Hepatocyte (in vitro differentiated cells): ENCODE measurements at places on chromosomes 1 and 21.

DNA sequence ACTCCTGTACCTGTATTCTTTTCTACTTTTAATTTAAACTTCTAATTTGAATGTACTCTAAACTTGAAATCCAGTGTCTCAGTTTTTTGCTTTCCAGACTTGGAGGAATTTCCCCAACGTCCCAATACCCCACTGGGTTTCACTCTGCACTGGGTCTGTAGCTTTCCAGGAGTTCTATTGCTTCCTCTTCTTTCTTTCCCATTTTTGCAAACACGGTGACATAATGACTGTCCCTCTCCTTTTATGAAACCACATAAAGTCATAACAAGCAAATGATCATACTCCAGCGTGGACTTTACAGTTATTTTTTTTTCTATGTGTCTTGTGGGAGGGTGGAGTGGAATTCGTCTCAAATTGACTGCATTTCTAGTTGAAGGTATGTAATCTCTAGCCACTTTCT is 97.1 kb downstream of the FASLG start:
- DNase-seq = no peak

DNA sequence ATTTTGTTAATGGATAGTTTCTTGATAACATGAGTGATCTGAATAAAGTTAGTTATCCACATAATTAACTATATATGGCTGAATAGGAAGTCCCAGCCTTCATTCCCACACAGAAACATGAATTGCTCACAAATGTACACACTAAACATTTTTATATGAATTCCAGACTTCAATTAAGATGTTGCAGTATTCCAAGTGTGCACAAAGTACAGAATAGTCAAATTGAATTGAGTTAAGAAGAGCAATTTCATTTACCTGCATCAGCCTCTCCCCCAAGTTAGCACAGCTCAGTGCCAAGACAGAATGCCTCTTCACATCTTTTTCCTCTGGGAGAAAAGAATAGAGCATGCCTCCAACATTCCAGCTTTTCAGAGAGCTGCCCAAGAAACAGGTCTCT is 207.0 kb upstream of the SAMSN1 start:
- DNase-seq = no peak

- no peak for DNase-seq
Measured at GRCh38 chr1:63033211-63033610, 249.3 kb downstream of the ATG4C start.

- no peak for DNase-seq
Measured at GRCh38 chr1:117709249-117709691, 103.4 kb downstream of the TENT5C start.

- DNase-seq = no peak
Measured at GRCh38 chr1:156228501-156228900, 13.5 kb upstream of the BGLAP start.

- DNase-seq = peak; percentile 51
Measured at GRCh38 chr1:211591980-211592493, 13.1 kb upstream of the SLC30A1 start.

DNA sequence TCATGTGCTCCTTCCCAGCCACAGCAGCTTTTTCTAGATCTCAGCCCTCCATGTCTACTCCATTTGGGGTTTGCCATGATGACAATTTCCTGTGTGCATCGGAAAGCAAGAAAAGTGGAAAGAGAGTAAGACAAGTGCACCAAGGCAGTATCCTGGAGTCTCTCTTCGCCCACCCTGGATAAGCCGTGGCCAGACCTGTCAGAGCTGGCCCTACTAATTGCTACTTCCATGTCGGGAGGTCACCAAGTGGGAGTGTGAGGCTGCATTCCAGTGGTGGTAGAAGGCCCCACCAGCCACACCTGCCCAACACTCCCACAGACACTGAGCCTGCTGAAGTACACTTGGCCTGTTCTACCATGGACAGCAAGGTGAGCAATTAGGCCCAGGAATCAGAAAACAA is 14.0 kb upstream of the LORICRIN start:
- DNase-seq = no peak

GRCh38 chr1:173255214-173255813 is 48.2 kb upstream of the TNFSF4 start:
- peak; percentile 33 for DNase-seq

DNA sequence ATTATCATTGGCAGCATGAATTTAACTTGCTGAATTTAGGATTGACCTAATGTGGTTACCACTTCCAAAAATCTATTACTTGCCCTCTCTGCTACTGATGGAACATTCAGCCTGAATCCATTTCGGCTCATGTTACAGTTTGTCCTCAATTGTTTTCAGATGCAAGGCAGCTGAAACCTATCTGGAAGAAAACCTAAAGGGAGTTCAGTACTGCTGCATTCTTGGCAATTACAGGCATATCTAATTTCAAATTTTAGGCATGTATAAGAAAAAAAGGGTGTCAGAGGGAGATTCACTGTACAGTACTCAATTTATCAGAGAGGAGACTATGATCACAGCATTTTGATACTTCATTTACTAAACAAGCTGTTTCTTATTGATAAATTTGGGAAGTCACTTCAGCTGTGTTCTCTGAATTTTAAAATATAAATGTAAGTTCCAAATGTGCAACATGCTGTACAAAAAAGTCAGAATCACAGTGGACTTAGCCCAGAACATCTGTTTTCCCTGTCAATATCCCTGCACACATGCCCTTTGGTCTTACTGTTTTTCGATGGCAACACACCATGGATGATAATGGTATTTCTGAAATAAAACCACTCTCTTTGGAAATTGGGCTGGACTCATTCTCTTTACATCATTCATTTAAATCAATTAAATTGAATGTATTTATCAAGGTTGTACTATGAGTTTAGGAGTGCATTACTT is 651.6 kb upstream of the ADGRL4 start:
- DNase-seq = no peak

GRCh38 chr1:91555821-91556531 is 55.3 kb downstream of the CDC7 start:
- peak; percentile 41 for DNase-seq

- no peak for DNase-seq
Measured at GRCh38 chr1:147895123-147895522, 7.5 kb upstream of the GJA8 start.

DNA sequence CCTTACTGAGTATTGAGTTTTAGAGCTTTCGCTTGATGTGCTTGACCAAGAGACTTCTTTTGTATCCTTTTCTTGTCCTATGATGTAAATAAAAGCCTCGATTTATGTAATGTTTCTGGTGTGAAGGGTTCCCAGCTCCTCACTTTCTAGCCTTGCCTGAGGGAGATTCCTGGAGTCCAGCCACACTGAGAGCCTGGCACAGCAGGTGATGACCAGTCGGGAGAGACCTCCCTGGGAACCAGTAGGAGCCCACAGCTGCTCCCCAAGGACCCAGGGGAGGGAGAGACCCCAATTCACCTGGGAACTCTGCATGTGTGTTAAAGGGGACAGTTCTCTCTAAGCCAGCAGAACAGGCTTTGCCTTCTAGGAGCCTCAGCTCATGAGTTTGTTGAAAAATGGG is 8.9 kb downstream of the C1orf115 start:
- DNase-seq = no peak

DNA sequence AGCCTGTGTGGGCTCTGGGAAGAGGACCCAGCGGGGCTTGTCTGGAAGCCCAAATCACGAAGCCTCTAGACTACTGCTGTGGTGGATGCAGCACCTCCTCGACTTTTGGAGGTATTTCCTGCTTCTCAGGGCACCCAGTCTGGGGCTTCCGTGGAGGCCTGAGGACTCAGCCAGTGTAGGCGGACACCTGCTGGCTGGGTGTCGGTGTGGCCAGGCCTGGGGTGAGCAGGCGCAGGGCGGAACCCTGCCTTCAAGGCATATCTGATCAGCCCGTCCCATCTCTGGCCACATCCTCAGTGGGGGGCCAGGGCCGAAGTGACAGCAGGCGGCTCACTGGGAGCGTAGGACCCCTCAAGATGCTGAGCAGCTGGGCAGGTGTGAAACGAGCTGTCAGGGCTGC is 6.9 kb downstream of the PLCH2 start:
- DNase-seq = no peak

DNA sequence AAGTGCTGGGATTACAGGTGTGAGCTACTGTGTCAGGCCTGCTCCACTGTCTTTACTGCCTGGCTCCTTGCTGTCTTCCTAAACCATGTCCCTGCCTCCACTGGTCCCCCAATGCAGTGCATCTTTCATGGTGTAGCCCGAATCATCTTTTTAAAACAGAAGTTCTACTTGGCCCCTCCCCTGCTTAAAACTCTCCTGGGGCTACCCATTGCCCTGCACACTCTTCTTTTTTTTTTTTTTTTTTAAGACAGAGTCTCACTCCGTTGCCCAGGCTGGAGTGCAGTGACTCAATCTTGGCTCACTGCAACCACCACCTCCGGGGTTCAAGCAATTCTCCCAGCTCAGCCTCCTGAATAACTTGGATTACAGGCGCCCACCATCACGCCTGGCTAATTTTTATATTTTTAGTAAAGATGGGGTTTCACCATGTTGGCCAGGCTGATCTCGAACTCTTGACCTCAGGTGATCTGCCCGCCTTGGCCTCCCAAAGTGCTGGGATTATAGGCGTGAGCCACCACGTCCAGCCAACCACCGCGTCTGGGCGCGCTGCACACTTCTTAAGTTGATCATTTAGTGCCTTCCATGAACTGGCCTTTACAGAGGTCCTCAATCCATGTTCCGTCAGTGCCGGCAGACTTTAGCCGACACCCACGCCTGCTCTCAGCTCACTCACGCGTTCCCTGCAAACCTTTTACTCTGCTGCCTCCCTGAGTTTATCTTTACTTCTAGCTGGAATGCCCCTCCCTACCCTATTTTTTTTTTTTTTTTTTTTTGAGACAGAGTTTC is 2.4 kb downstream of the FCN3 start:
- peak; percentile 51 for DNase-seq

DNA sequence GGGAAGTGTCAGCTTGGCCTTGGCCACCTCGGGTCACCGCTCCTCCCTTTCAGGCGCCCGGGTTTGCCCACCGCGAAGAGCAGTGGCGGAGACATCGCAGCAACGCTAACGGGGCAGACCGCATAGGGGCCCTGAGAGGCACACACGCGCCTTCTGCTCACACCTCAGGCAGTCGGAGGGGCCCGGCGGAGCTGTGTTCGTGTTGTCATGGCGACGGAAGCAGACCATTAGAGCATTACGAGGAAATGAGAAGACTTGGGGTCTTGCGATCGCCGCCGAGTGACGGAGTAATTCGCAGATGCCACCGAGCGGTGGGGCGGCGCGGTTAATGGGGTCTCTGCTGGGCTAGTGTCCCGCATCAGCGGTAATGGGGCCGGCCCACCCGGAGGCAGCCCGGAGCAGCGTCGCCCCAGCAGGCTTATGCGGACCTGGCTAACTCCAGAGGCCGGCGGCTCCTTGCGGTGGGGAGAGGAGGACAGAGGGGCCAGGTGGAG is 144.1 kb downstream of the TNR start:
- DNase-seq = peak; percentile 20
